ENCODE measurements at places on chromosomes 4 and X.
A peak's percentile ranks its signal among the peaks of the same experiment; 100 is the strongest.

GRCh38 chr4:71304289-71304850, 34.5 kb upstream of the SLC4A4 start:
- DNase-seq = no peak

GRCh38 chrX:11632732-11633131, 33.0 kb downstream of the ARHGAP6 start:
- no peak for DNase-seq

DNA sequence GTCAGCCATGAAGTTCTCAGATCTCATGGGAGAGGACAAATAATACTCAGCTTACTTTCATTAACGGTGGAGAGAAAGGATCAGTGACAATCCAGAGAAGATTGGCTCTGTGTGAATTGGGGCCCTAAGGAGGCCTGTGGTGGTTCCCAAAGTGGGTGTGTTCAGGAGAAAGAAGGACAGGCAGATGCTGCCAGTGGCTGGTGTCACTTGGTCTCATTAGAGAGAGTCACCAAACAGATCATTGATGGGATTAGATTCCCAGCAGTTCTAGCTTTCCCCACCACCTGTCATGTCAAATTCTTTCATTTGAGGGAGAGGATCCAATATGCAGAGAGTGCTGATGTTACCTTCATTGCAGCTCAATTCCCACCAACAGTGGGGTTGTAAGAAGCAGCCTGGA, 8.0 kb downstream of the SMPX start:
- DNase-seq = no peak

DNA sequence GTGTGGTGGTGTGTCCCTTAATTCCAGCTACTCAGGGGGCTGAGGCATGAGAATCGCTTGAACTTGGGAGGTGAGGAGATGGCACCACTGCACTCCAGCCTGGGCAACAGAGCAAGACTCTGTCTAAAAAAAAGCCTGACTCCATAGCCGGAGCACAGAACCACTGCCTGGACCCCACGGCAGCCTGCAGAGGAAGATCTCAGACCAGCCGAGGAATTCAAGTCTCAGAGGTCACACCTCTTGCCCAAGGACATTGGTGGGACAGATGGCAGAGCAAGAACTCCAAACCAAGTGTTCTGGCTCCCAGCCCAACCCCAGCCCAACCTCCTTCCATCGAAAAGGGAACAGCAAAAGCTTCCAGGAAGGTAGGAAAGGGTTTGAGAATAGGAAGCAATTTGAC, 70.8 kb downstream of the SMIM20 start:
- DNase-seq = no peak

DNA sequence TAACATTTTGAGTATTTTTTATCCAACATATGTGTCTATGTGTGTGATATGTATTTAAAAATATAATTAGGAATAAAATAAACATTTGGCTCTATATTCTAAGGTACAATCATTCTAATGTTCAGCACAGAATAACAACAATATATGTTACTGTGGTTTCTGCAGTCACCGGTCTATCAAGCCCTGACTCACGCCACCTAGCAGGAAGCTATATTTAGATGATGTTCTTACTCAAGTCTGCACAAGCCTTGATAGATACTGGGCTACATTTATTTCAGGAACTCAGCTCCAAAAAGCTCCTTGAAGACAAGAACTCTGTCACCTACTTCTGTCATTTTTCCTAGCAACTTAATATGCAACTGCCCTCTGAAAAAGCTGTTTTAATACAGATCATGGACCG, 152.0 kb upstream of the FTHL17 start:
- no peak for DNase-seq

DNA sequence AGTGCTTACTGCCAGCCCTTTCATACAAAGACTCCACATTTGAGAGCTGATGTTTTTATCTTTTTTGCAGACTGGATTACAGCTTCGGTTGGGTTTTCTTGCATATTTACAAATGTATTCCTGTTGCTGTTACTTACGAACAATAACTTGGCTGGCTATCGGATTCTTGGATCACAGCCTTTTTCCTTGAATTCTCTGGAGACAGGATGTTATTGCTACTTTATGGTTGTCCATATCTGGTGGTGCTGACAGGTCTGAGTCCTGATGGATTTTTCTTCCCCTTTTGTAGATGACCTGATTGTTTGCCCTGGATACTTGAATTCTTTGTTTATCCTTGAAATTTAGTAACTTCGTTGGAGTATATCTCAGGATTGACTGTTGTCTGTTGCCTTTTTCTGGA, 77.7 kb downstream of the PDK3 start:
- DNase-seq = no peak

GRCh38 chr4:40180356-40180755, 16.5 kb upstream of the RHOH start:
- no peak for DNase-seq

GRCh38 chrX:19566359-19567222, 51.3 kb upstream of the MAP3K15 start:
- no peak for DNase-seq

- DNase-seq = no peak
Measured at GRCh38 chr4:58566260-58566659, 1456.1 kb upstream of the IGFBP7 start.

GRCh38 chr4:189385098-189385497, 555.6 kb upstream of the FRG1 start:
- no peak for DNase-seq

- DNase-seq = peak; percentile 38
Measured at GRCh38 chr4:25223802-25224375, 9.9 kb upstream of the PI4K2B start.

- peak; percentile 37 for DNase-seq
Measured at GRCh38 chr4:105709081-105709450, 482 bp downstream of the GSTCD start.

- DNase-seq = no peak
Measured at GRCh38 chrX:152905081-152905420, 7.2 kb downstream of the ZNF185 start.

GRCh38 chr4:54658252-54659093, 716 bp downstream of the KIT start:
- DNase-seq = peak; percentile 32

DNA sequence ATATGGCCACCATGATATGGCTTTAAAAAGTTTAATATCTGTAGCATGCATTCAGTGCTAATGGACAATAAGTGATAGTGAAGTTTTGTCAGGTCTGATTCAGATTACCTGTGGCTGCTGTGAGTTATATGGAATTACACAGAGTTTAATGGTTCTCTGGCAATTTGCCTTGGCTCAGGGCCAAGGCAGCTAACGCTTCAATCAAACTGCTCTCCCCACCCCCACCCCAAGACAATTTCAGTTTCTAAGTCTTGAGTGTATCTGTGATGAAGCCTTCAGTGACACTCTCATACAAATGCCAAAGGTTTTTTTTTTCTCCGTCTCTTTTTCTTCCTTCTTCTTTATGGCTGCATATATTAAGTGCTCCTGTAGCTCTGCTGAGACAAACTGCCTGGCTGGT, 106.6 kb downstream of the SHROOM4 start:
- no peak for DNase-seq

GRCh38 chr4:39525822-39526690, 1.2 kb downstream of the UGDH start:
- DNase-seq = no peak

DNA sequence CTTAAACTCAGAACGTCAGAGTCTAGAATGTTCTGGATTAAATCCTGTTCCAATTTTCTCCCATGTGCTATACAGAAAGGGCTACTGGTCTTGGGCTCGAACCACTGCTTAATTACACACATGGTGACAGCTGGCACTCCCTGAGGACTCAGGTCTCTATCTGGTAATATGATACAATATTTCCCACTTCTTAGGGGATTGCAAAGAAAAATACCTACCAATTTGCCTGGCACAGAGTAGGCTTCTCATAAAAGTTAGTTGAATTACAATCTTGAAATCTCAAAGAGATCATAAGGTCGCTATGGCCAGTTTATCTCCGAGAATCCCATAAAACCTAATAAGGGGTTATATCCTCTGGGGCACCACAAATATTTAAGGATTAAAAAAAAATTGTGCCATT, 8.6 kb downstream of the GPM6B start:
- DNase-seq = no peak

DNA sequence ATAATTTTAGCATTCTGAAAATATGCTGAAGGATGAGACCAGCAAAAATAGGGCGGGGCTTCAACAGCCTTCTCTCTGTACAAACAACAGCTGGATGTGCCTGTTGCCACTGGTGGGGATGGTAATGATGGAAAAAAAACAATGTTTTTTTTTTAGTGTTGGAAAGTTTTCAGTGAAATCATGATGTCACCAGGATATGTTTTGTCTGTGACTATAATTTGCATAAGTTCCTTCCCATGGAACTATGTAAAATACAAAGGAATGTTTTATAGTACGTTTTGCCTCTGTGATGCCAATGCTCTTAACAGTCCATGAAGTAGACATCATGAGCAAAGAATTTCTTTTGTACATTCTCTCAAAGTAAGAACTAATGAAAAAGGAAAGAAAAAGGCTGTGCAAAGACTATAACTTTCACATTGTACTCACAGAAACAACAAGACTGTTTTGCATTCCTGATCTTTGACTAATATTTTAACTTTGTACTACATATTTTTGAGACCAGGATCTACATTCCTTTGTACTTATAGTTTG, 589.7 kb downstream of the SPRY1 start:
- DNase-seq = no peak

DNA sequence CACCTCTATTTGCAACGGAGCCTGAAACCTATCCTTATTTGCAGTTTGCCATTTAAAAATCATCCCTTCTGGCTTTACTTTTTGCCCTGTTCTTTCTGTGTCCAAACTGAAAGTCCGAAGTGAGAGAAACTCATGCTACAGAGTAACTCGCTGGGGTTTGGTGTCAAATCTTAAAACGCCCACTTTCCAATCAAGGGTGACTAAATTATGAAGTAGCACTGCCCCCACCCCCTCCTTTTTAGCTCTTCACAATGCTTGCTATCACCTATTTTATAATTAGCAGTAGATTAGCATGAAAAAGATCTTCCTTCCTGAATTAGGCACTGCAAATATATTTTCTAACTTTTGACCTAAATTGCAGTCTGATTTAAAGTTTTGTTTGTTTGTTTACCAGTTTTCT, 52.5 kb downstream of the VGLL1 start:
- DNase-seq = no peak

DNA sequence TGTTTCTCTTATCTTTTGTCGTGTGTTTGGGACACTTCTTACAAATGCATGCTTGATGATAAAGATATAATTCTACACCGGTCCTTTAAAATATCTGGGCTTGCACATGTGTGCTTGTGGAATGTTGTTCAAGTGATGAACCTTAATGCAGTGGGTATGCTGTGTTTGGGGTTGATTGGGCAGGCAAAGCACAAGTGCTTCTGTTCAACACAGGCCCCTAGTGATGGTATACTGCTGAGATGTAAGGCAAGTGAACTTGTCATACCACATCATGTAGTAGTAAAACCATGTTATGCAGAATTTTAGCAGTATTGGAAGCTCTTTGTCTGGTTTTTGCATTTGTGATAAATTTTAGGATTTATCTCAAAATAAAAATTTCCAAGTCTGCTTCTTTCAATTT, 23.9 kb downstream of the TBC1D19 start:
- DNase-seq = no peak

GRCh38 chr4:81472281-81473182, 825 bp upstream of the RASGEF1B start:
- DNase-seq = no peak

GRCh38 chr4:6180841-6181631, 19.3 kb downstream of the JAKMIP1 start:
- no peak for DNase-seq

- DNase-seq = no peak
Measured at GRCh38 chrX:42751573-42751972, 26.4 kb downstream of the PPP1R2C start.

DNA sequence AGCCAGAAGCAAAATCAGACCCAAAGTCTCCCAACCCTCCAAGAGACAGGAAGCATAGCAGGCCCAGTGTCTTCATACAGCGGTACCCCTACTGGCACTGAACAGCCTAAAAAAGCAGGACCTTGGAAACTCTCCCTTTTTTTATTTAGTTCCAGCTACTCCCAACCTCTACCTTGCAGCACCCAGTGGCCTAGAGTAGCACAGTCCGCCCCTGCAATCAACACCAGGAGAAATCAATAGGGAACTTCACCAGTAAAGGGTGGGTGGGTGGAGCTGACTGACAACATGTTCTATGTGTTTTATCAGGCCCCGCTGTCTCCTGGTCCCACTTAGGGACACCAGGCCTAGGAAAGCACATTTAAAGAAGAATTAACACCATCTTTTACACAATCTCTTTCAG, 378.5 kb upstream of the CT83 start:
- DNase-seq = no peak

DNA sequence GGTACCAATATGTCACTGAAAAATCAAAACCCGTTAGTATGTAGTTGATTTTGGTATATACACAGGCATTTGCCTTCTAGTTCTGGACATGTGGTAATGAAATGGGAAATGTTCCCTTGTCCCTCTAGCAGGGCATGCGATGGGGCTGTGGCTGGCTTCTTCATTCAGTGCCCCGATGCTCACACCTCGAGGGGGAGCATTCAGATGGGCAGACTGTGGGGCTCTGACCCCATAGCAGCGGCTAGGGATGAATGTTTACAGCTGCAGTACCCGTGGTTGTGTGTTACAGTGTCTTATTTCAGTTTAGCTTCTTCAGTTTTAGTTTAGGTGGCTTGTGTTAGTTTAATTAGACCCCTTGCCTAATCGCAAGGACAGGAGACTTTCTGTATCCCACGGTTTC, 1741.0 kb upstream of the PCDH10 start:
- DNase-seq = no peak

- DNase-seq = peak; percentile 12
Measured at GRCh38 chrX:68696267-68696990, 49.0 kb downstream of the STARD8 start.

GRCh38 chr4:89119166-89119565, 7.8 kb downstream of the TIGD2 start:
- no peak for DNase-seq

- no peak for DNase-seq
Measured at GRCh38 chr4:112290341-112290740, 4.6 kb upstream of the TIFA start.

GRCh38 chr4:38202242-38202641, 242.0 kb downstream of the PTTG2 start:
- no peak for DNase-seq

- DNase-seq = no peak
Measured at GRCh38 chr4:75849461-75849860, 52.8 kb downstream of the PPEF2 start.

GRCh38 chr4:82891707-82892466, 934 bp upstream of the SEC31A start:
- DNase-seq = no peak

GRCh38 chr4:25096981-25097443, 63.2 kb downstream of the SEPSECS start:
- no peak for DNase-seq

- DNase-seq = no peak
Measured at GRCh38 chrX:15507005-15507404, 6.4 kb downstream of the BMX start.

Data from hematopoietic multipotent progenitor cell treated with erythropoietin and hydrocortisone succinate and interleukin-3 and kit ligand, for 17 days (in vitro differentiated cells).